ENCODE measurements at places on chromosomes 16 and 17.

GRCh38 chr17:47978324-47978723 lies 7.4 kb downstream of the CDK5RAP3 start:
- no peak for DNase-seq

GRCh38 chr16:6279286-6279685 lies 1053.4 kb upstream of the RBFOX1 start:
- no peak for DNase-seq

DNA sequence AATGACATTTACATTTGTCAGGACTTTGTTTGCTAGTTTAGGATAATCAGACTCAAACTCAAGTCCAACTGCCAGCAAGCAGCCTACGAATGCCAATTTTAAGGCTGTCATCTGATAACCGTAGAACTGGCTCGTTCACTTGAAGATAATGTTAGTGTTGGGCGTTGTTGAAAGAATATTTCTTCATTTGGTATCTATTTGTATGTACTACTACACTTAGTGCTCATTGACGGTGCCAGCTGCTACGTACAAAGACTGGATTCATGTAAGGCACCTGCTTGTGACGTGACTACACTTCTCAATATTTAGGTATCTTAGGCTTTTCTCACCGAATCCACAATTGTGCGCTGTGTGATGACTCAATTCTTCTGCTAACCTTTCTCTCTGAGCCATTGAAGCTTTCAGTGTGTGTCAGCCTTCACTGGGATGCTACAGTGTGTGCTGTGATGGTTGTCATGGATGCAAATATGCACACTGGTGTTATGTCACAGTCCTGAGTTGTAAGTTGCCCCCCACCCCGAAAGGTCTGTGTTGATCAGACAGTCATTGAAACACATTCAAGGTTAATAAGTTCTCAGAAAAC lies 5.7 kb downstream of the ATP2C2 start:
- DNase-seq = no peak

GRCh38 chr16:80703131-80704071 lies 101.0 kb downstream of the CDYL2 start:
- DNase-seq = no peak

GRCh38 chr17:77958716-77959125 lies 218 bp downstream of the TNRC6C start:
- no peak for DNase-seq

DNA sequence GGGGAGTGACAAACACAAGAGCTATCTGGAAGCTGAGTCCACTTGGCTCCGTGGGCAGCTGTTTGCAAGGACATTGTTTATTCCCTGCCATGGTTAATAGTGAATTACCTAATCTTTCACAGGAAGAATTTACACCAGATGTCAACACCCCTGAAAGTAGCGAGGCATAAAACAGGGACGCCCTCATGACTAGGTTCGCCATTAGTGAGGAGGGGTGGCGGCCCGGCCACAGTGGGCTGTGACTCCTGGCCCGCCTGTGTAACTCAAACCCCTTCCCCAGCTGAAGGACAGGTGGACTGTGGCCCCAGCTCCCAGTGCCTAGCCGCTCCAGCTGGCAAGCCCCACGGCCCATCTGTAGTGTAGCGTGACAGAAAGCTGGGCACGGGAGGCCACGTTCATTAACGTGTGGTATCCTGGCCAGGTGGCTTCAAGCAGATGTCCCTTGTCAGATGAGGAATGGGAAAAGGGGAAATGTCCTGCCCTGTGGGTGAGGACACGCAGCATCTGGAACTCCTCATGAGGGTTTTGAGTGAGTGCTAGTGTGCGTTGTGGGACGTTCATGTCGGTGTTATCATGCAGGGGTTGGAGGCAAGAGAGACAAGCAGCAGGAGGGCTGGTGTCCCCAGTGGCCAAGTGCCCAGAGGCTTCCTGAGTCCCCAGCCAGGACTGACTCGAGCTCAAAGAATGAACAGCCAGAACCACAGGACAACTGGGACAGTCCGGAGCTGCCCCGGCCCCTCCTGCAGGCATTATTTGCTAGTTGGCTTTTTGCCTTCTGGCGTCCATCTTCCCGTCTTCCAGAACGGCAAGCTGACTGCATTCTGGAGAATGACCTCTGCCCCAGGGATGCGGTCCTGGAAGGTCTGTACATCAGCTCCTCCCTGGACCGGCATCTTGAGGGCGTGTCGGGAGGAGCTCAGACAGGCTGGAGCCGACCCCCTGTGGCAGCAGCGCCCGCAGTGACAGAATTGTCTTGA lies 19.2 kb downstream of the KDM8 start:
- no peak for DNase-seq

DNA sequence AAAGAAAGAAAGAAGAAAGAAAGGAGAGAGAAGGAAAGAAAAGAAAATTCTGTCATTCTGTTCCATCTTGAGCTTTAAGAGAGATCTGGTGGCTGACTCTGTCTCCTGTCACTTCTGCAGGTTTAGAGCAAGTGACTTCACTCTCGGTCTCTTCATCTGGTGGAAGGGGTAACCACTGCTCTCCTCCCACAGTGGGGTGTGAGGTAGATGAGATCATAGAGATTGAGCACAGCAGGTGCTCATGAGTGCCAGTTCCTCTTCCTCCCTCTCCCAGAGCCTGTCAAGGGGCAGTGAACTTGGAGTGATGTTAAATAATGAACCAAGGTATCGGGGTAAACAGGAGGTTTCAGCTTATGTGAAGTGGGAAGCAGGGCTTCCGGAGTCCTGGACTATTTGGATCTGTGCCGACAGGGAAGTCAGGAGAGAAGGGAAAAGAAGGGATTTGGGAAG lies 47.7 kb downstream of the BEAN1 start:
- DNase-seq = peak; percentile 94

- DNase-seq = no peak
Observed at GRCh38 chr16:87409153-87409552, 17.0 kb downstream of the MAP1LC3B start.

GRCh38 chr17:82863941-82864712 lies 24.3 kb upstream of the ZNF750 start:
- DNase-seq = no peak

- no peak for DNase-seq
Observed at GRCh38 chr16:19883966-19884485, 622 bp downstream of the GPRC5B start.

GRCh38 chr17:77649717-77650211 lies 308.7 kb upstream of the TNRC6C start:
- no peak for DNase-seq

DNA sequence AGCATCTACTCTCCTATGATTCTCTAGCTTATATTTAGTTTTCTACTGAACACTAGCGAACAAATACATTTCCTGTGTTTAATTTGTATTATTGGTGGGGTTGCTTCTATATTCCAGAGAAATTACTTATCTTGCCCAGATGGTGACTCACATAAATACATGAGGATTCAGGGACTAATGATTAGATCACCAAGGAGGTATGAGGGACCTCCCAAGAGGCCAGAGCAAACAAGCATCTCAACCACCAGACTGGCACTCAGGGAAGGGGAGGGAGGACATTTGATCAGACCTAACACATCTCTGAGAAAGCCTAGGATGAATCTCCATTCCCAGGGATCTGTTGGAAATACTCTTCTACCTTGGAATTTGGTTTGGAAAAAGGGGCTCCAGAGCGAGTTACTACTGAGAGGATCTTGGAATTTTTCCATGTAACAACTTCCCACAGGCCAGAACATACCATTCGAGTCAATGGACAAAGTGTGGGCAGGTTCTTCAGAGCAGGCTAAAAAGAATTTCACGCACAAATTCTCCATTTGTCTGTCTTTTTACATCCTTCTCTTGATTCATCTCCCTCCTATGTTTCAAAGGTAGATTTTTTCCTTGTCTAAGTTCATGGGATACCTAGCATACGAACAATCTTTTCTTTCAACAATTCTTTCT lies 262.6 kb upstream of the MYOCD start:
- DNase-seq = no peak

GRCh38 chr16:450385-450784 lies 24.9 kb downstream of the RAB11FIP3 start:
- no peak for DNase-seq
